Forelimb muscle (tissue), 1 donor: ENCODE measurements at places on chromosomes 2 and 18. TPM values are rescaled to one million over a fixed set of nuclear protein-coding genes. Genes with fewer than 3 reads are reported as not detected.

Gene UGT1A3
- not detected for polyA plus RNA-seq

Gene EDAR
- 0.08 TPM for polyA plus RNA-seq

Gene COL4A4
- 0.09 TPM for polyA plus RNA-seq

Gene COPS7B
- polyA plus RNA-seq, result 39.2 TPM

Gene PKDCC
- 117 TPM for polyA plus RNA-seq

Gene SERPINB4
- polyA plus RNA-seq, result not detected

Gene HAAO
- polyA plus RNA-seq, result 19.7 TPM

Gene IL36RN
- polyA plus RNA-seq, result not detected

Gene MERTK
- 4.0 TPM for polyA plus RNA-seq

Gene PTPRM
- 85.4 TPM for polyA plus RNA-seq

Gene NLRC4
- 0.85 TPM for polyA plus RNA-seq

Gene IL1F10
- polyA plus RNA-seq, result not detected

Gene PLA2R1
- polyA plus RNA-seq, result 1.9 TPM

Gene RETREG2
- 39.8 TPM for polyA plus RNA-seq

Gene ASB18
- 8.3 TPM for polyA plus RNA-seq

Gene FOSL2
- 17.3 TPM for polyA plus RNA-seq
